ENCODE measurements at places on chromosomes 5 and 9.

GRCh38 chr5:173741729-173742431, 125.4 kb upstream of the BOD1 start:
- no peak for DNase-seq

- DNase-seq, result no peak
Measured at GRCh38 chr5:38347896-38348295, 89.5 kb downstream of the EGFLAM start.

DNA sequence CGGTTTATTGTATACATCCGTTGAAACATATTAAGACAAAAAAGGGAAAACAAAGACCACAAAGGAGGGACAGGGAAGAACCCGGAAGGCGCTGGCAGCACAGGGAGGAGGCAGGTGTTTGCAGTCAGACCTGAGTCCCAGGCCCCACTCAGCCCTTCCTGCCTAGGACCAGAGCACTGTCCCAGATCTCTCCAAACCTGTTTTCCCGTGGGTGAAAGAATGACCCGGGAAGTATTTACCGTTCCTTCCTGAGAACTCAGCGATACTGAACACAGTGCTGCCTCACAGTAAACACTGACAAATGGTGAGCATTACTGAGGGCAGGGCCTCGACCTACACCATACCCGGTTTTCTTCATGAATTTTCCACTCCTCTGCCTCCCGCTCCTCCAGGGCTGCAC, 1.2 kb downstream of the ABO start:
- DNase-seq, result no peak

DNA sequence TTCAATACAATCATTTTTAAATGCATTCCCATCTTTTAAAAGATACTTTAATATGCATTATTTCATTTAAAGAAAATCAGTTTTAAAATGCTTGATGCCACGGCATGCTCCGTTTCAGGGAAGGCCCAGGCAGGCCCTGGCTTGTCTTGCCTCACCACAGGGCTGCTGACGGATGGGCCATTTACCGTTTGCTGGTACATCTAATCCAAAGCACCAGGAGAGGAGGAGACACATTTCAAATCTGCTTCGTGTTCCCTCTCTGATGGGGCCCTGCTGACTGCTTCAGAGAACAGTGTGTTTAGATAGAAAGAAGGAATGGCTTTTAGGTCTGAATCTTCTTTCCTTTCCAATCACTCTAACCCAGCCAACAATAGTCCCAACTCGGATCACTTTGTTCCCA, 185.2 kb downstream of the DCP2 start:
- DNase-seq, result no peak

DNA sequence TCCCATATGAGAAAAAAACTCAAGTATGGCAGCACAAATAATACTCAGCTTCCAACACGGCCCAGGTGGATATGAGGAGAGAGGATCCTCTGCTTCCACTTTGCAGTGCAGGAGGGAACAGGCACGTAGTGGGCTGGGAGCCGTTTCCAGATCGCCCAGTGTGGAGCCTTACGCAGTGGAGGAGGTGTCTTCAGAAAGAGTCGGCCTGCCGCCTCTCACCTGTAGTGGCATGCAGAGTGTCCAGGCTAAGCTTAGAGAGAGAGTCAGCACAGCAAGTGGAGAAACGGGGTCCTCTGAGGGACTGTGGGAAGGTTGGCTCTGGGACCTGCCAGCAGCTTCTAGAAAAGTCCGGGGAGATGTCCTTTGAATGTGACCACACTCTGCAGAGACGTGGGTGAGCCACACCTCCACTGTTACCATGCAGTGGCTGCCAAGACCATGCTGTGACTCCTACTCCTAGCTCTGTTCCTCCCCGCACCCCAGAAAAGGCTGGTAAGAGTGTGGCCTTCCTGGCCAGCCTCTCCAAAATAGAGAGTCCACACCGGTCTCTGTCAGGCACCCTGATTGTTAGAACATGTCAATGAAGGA, 3.5 kb upstream of the SEMA4D start:
- DNase-seq, result no peak

GRCh38 chr5:19690978-19691377, 297.0 kb downstream of the CDH18 start:
- no peak for DNase-seq

DNA sequence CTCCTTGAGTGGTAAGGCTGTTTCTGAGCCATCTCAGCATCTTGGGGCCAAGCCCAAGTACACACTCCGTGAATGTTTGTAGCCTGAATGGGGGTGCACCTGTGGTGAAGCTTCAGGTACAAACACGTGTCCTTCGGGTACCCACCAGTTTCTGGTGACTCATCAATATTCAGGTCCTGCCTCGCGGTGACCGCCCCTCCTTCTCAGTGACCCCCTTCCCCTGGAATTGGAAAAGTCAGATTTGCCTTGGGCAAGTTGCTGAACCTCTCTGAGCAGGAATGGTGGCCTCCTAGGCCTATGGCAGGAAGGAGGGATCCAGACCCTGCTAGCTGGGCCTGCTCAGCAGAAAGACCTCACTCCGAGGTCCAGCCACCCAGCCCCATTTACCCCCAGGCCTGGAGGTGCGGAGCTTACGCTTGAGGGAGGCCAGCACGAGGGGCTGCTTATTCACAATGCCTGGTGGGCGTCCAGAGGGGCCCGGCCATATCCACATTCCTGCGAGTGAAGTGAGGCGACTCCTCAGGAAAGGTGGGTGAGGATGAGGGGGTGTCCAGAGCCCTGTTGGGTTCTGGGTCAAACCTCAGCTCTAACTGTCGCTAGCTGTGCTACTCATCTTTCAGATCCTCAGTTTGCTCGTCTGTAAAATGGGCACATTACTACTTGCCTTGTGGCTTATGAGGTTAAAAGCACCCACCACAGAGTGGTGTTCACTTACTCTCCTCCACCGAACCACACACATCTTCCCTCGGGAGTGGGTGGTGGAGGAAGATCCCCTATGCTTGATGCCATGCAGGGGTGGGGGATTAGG, 7.0 kb downstream of the ADGRD2 start:
- DNase-seq, result no peak

DNA sequence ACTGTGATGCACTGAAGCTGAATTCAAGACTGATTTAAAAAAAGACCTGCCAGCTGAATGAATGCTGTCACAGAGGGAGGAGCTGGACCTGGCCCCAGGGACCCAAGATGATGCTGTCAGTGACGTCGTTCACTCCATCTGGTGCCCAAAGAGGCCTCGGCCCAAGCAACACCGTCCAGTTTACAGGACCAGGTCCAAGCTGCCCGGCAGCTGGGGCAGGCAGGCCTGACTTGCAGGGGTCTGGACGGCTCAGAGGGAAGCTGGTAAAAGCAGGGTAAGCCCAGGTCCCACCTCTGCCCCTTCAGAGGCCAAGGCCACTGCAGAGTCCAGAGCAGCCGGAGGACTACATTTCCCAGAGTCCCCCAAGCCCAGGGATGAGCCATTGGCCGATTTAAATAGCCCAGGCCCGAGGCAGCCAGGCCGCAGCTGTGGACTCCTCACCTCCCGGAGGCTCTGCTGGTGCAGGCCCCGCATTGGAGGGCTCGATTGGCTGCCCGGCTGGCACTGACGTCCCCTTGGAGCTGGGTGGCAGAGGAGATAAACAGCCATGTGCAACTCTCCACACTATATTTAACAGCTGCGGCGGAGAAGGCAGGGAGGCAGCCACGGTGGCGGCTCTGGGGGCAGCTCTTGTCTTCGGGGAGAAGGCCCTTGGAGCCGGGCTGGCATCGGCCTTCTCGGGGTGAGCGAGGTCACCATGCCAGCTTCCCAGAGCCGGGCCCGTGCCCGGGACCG, at the start of gene PLPP7:
Gene PLPP7, plus strand, starts transcription at position 423 of the 735 bp plus-strand sequence. Its CDS starts 275 bp downstream, at position 698.
- no peak for DNase-seq

- no peak for DNase-seq
Measured at GRCh38 chr9:92538541-92538940, 2.8 kb upstream of the ECM2 start.

- no peak for DNase-seq
Measured at GRCh38 chr5:38695021-38695958, 138.8 kb upstream of the LIFR start.

DNA sequence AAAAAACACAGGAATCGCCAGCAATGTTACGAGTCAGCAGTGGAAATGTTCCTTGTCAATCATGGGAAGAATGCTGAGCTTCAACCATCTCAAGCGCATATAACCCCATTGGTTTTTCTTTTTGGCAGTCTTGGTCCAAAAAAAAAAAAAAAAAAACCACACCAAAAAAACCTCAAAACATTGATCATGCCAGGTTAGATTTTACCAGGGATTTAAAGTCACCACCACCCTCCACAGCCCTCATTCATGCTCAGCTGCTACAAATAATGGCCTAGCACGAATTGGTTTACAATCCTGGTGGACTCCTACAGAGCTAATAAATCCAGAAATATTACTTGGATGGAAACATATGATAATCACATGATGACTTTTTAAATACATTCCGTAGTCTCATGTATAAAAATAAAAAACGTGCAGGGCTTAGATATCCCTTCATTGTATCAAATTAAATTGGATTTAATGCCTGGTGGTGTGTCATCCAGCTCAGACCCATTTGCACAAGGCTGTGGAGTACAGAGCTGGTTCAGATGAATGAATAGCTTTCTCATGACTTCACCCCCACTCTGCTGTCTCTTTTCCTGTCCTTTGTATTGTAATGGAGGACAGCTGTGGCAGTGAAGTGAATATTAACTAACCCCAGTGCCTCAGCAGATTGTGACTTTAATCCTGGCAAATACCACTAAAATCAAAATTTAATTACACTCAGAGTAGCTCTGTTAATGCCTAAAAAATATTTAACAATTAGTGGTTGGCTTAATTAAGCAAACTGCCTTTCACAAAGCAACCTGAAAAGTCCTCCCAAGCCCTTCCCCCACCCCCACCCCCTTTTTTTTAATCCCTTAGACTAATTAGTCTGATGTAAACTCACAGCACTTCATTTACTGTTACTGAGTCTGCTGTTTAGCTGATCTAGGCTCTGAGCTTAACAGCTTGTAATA, 626.5 kb upstream of the ZNF608 start:
- DNase-seq, result no peak

GRCh38 chr5:3311433-3311832, 284.2 kb upstream of the IRX1 start:
- DNase-seq, result no peak

DNA sequence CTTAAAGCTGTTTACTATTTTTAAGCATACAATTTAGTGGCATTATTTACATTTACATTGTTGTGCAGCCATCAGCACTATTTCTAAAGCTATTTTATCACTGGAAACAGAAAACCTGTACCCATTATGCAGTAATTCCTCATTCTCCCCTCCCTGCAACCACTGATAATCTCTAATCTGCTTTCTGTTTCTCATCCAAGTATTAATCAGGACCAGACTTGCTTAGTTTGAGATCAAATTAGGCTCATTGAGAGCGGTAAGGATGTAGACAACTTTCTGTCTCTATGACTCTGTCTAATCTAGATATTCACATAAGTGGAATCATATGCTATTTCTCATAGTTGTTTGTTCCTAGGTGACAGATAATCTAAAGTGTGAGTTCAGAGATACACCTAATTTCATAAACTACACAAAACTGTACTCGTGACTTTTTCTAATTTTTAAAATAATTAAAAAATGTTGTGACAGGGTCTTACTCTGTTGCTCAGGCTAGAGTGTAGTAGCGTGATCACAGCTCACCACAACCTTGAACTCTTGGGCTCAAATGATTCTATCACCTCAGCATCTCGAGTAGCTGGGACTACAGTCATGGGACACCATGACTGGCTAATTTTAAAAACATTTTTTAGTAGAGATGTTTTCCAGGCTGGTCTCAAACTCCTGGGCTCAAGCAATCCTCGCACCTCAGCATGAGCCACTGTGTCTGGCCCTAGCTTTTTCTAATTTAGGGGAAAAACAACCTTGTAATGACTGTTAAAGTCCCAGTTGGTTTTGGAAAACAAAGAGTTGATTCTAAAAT, 37.6 kb downstream of the BDP1 start:
- no peak for DNase-seq
